Effector CD8-positive, alpha-beta T cell (primary cell): ENCODE measurements at places on chromosomes 16 and 17.

DNA sequence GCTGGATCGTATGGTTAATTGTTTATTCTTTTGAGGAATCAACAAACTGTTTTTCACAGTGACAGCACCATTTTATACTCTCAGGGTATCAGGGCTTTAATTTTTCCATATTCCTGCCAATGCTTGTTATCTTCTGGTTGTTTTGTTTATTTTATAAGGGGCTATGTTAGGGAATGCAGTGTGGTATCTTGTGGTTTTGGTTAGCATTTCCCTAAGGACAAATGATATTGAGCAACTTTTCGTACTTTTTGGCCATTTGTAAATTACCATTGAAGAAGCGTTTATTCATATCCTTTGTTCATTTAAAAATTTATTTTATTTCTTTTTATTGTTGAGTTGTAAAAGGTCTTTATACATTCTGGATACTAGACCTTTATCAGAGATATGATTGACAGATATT lies 322.0 kb upstream of the SALL1 start:
- DNase-seq: no peak

GRCh38 chr17:42071810-42072209 lies 21.4 kb upstream of the C17orf113 start:
- DNase-seq: no peak

- no peak for DNase-seq
Observed at GRCh38 chr17:32912218-32912897, 15.6 kb upstream of the TMEM98 start.

DNA sequence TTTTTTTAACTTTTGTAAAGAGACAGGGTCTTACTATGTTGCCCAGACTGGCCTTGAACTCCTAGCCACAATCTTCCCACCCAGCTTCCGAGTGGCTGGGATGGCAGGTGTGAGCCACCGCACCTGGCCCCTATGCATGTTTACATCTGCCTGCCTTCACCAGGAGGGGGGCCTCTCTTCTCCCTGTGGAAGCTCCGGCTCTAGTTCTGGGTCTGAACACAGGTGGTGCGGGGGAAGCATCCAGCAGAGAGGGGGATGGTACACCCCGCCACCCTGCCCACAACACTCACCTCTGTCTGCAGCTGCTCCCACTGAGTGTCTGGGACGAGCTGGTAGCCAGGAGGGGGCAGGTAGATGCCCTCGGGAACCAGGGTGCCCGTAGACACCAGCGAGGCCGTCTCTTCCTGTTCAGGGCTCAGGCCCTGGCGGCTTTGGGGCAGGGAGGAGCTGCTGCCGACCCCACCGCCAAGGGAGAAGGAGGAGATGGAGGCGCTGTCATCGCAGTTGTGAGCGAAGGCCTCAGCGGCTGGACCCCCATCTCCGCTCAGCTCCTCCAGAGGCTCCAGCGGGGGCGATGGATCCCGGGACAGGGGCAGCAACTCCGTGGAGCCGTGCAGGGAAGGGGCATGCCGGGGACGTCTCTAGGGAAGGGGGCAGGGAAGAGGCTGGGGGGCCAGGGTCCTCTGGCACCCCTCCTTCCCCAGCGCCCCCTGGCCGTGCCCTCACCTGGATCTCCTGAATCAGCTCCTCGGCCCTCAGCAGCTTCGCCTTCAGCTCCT lies 10.9 kb downstream of the RABEP2 start:
- no peak for DNase-seq

- DNase-seq: no peak
Observed at GRCh38 chr16:11391576-11391975, 46.3 kb downstream of the RMI2 start.
